ENCODE measurements at places on chromosomes 1 and 21.

GRCh38 chr1:186982116-186982515, 153.4 kb downstream of the PLA2G4A start:
- DNase-seq = no peak

- DNase-seq = no peak
These were observed 321.0 kb downstream of the LTN1 start for GRCh38 chr21:28671549-28672195.

DNA sequence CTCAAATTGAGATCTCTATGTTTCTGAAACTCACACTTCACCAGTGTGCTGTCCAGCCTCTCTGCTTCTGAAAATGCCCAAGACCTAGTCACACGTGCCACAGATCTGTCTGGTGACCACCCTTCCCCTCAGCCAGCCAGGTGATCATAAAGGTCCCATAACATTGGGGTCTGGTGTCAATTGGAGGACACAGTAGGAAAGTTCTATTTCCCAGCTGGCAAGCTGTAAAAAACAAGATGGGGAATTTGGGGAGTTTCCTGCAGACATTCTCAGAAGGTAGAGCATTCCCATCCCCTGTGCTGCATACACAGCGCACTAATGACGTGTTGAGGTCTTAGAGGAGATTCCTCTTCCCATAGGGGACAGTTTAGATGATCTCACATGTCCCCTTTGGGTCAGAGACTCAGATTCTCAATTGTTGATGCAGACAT, 50.1 kb downstream of the RPS6KA1 start:
- no peak for DNase-seq

DNA sequence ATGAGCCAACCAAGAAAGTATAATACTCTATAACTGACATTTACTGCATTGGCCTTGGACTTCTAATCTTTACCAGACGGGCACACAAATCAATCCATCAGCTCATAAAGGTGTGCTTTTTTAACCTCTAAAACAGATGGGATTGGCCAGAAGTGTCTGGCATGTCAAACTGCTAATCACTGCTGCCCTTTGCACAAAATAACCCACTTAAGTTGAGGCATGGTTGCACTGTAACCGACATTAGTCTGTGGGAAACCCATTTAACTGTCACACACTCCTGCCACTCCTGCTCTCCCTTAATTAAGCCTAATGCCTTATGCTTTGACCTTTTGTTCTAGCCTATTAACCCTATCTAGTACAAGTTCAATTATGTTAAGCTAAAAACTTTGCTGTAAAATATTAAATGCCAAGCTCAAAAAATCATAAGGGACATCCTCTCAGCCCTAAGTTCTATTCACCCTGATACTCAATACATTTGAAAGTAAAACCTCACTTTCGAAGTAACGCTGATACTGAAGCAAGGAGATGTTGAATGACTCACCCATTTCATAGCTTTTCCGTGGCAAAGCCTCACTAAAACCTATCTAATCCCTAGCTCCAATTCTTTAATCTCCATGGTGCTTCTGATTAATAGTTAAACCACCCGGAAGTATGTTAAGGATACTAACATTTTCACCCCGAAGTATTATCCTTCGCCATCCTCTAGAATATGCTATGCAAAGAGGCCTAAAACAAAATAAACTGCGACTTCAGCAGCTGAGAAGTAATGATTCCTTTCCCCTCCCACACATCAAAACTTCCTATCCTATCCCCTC, 12.9 kb downstream of the NRIP1 start:
- no peak for DNase-seq

DNA sequence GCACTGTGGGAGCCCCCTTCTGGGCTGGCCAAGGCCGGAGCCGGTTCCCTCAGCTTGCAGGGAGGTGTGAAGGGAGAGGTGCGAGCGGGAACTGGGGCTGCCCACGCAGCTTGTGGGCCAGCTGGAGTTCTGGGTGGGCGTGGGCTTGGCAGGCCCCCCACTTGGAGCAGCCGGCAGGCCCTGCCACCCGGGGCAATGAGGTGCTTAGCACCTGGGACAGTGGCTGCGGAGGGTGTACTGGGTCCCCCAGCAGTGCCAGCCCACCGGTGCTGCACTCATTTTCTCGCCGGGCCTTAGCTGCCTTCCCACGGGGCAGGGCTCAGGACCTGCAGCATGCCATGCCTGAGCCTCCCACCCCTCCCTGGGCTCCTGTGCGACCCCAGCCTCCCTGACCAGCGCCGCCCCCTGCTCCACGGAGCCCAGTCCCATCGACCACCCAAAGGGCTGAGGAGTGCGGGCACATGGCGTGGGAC, 11.6 kb downstream of the SCYL3 start:
- no peak for DNase-seq

- DNase-seq = peak; percentile 60
These were observed 60.1 kb downstream of the F3 start for GRCh38 chr1:94481473-94481933.

GRCh38 chr1:236809148-236809547, 14.1 kb downstream of the MTR start:
- no peak for DNase-seq

DNA sequence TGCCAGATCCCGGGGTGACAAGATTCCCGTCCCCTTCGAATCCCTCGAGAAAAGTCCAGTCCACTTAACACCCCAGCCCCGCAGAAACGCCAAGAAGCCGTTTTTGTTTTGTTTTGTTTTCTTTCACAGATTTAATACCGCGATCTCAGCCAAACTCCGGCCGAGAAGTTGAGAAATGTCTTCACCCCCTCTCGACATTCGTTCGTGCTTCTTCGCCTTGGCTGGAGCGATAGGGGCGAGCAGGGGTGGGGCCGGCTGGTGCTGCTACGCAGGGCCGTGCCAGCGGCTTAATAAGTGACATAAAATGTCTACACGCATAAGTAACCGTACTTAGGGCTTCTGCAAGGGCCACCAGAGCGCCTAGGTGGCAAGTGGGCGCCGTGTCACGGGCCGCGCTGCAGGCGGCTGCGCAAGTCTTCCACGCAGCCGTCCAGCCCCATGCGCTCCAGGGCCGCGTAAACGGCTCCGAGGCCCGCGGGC, 4.9 kb downstream of the TNFRSF25 start:
- DNase-seq = no peak

- DNase-seq = no peak
These were observed 29.8 kb downstream of the UCK2 start for GRCh38 chr1:165857046-165857801.

GRCh38 chr1:177185209-177185608, 14.5 kb downstream of the BRINP2 start:
- DNase-seq = no peak

Measured in CD4-positive, alpha-beta T cell treated with Interleukin-2 at 100 ng/mL for 4 hours (primary cell).